ENCODE measurements at places on chromosomes 16 and 17.

- DNase-seq: no peak
Measured at GRCh38 chr17:53570731-53571130, 252.0 kb upstream of the KIF2B start.

- no peak for DNase-seq
Measured at GRCh38 chr17:74968361-74968780, 4.2 kb downstream of the HID1 start.

GRCh38 chr16:13229039-13229438, 327.6 kb downstream of the SHISA9 start:
- DNase-seq: no peak

GRCh38 chr17:5809580-5810188, 225.4 kb upstream of the NLRP1 start:
- DNase-seq: no peak

- no peak for DNase-seq
Measured at GRCh38 chr17:43442711-43443110, 41.1 kb upstream of the DHX8 start.

DNA sequence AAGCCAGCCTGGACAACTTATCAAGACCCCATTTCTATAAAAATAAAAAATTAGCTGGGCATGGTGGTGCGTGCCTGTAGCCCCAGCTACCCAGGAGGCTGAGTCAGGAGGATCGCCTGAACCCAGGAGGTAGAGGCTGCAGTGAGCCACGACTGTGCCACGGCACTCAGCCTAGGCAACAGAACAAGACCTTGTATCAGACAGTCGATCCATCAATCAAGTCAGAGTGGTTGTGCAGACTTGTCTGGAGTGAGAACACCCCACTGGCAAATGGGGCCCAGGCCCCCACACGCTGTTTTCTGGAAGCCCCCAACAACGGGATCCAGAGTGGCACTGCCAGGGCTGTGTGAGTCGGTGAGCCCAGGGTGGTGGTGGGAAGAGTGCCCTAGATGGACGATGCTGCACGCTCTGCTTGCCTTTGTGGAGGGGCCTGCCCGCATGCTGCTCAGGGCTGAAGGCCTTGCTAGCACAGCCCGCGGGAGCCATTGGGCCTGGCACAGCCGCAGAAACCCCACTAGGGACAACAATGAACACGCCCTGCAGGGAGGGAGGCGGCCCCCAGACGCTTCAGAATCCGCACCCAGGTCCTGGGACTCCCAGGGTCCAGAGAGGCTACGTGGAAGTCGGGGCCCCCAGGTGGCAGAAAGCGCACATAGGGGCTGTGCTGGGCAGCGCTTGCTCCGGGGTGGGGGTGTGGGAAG, 80.1 kb upstream of the GNG13 start:
- no peak for DNase-seq

- DNase-seq: no peak
Measured at GRCh38 chr16:27826081-27826892, 237.2 kb downstream of the GSG1L start.

Measured in stimulated activated CD4-positive, alpha-beta T cell treated with anti-CD3 and anti-CD28 coated beads, Interleukin-15, amount 100 ng/mL, for 24 hours (primary cell).